ENCODE measurements at places on chromosomes 4 and X.
A peak's percentile ranks its signal among the peaks of the same experiment; 100 is the strongest.

GRCh38 chrX:71301195-71301924 lies at the start of gene ITGB1BP2:
ITGB1BP2 (plus strand) TSS chrX:71301750; CDS start chrX:71301807, 57 bp downstream.
- DNase-seq: peak; percentile 20

DNA sequence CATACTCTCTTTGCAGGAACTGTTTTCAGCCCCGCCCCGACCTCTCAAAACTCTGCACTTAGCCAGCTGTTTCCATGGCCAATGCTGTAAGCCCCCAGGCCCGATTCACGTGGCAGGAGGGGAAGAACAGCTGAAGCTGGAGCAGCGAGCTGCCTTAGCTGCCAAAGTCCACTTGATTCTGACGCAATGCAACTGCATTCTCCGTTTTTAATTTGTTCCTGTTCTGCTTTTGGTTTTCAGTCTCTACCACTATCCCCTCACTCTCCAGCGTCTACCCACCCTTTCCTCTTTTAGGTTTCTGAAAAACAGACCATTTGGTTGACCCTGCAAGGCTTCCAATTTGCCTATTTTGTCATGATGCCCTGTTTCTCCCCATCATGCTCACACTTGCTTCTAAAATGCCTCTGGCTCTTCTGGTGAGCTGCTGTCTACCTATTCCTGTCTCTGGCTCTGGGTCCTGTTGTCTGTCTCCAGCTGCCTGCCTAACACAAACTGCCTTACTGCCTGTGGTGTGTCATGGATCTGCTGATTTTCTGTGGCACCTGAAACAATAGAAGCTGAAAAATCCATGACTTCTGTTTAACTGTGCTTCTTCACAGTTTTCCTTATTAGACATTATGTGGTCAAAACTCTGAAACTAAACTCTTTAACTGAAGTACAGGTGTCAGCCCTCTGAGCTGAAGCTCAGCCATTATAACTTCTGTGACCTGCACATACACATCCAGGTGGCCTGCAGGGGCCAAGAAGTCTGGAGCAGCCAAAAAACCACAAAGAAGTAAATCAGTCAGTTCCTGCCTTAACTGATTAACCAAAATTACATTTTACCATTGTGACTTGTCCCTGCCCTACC lies 160.5 kb upstream of the AGTR2 start:
- DNase-seq: peak; percentile 74

GRCh38 chrX:132127743-132128142 lies at the start of gene FRMD7:
FRMD7 (minus strand) TSS chrX:132128020; CDS start chrX:132127844, 176 bp downstream.
- DNase-seq: no peak

- no peak for DNase-seq
Observed at GRCh38 chr4:57077550-57078343, 32.4 kb downstream of the IGFBP7 start.

- no peak for DNase-seq
Observed at GRCh38 chrX:14508025-14508690, 21.2 kb upstream of the GLRA2 start.

Measured in hindlimb muscle (tissue), 1 donor.